Activated gamma-delta T cell treated with Interleukin-2 at 50 U/mL for 16 hours (primary cell): ENCODE measurements at places on chromosomes 6 and 20.

- no peak for DNase-seq
These were observed 111.7 kb upstream of the NEDD9 start for GRCh38 chr6:11343963-11344723.

DNA sequence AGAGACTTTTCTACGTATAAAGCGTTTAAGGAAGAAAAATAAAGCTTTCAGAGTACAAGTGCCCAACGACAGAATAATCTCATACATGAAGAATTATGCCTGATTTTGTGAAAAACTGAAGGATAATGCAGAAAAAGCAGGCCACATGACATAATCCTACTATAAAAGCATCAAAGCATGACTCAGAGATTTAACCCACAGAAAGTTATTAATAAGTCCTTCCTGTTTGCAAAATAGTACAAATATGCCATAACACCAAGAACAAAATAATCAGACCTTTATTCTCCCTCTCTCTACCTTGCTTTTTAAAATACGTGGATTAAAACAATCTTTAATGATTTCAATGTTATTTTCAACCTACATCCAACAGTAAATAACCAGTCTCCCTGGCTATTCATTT lies 118.6 kb upstream of the BCLAF1 start:
- DNase-seq = no peak

DNA sequence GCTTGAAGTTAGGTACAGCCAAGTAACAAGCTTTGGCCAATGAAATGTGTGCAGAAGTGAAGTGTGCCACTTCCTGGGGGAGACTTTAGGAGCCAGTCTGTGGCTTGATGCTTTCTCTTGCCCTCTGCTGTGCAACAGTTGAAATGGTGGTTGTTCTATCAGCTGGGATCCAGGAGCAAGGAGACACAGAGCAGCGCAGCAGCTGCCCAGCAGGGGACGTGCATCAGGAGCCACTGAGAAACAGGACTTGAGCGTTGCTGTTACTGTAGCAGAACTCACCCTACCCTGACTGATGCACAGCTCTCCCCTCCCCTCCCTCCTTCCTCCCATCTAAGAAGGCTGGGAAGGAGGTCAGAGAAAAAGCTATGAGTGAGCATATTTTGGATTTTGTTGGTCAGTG lies 18.9 kb upstream of the CCN5 start:
- no peak for DNase-seq

GRCh38 chr20:24781418-24781980 lies 167.6 kb upstream of the CST7 start:
- no peak for DNase-seq

DNA sequence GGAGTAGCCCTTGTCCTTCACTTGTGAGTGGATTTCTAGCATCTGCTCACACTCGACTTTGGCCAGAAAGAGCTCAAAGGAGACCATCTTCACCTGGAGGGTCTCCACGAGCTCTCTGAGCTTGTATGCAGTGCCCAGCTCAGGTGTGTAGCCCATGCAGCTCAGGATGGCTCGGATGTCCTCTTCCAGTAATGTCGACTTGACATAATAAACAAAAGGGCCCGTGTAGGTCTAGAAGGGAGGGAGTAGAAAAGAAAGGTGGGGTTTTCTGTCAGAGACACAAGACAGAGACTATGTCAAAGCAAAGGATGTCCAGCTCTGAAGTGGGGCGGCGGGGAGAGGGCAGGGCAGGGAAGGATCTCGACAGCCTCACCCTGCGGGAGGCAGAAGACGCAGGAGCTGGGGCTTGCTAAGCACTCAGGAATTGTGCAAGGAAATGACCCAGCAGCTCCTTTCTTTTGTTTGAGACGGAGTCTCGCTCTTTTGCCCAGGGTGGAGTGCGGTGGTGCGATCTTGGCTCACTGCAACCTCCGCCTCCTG lies 8.6 kb downstream of the SPATA2 start:
- DNase-seq = no peak

DNA sequence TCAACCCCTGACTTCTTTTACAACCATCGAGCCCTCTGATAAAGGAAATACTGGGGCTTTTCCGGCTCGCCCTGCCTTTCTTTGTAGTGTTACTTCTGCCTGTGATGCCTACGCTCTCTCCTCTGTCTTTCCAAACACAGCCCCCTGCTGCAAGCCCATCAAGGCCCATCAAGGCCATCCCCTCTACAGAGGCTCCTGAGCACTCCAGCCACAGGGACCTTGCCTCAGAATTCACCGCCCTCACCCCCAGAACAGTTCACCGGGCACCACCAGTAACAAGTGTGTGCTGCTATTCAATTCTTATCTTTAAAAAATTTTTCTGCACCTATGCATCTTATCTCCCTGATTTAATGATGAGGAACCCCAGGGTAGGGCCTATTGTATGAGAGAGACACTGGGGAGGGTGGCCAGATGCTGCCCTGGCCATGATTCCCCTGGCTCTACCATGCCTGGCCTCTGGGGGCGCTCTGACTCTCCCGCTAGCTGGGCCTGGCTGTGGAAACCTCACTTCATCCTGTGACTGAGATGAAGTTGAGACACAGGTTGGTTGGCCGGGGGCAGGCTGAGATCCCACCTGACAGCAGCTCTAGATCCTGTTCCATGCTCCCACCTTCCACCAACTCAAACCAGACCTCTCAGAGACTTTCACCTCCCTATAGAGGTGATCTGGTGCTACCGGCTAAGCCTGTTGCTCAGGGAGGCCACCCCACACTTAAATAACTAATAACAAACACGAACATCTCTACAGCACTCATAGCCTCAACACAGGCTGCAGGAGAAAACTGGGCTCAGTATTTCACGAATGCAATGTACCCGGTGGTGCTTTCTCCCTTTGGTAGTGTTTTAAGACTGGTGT lies 19.2 kb upstream of the GLP1R start:
- peak; percentile 19 for DNase-seq

DNA sequence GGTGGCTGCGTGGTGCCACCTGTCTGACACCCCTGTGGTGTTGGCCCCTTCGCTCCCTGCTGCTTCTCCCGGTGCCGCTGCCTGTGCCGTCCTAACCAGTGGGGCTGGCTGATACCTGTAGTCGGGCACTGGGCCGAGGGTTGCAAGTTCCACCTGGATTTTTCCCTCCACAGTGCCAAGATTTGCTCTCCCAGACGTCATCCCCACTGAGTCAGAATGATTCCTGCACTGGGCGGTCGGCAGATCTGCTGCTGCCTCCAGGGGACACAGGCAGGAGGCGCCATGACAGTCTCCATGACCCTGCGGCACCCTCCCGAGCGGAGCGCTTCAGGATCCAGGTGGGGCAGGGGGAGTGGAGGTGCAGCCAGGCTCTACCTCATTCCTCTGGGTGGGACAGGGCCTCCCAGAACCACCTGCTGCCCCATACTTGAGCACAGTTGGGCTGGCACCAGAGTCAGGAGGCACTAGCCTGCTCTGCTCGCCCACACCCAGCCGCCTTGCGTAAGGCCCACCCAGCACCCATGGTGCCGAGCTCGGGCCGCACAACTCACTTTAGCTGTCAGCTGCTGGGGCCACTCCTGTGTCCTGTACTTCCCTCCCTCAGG lies 60.2 kb downstream of the TCP11 start:
- no peak for DNase-seq

DNA sequence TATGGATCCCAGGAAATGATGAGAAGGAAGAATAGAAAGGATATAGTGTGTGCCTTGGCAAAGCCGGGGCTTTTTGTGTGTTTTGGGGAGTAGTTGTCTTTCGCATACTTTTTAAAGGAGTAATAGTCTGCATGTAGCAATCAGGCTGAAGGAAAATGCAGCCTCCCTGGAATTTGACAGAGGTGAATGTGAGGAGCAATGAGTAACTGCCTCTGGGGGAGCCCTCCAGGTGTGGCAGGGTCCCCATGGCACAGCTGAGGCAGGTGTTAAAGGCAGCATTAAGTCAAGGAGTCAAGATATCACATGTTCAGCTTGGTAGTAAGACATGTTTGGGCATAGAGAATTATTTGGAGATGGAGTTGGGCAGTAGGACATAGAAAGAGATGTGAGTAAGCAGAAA lies 203.1 kb downstream of the C6orf118 start:
- no peak for DNase-seq
